ENCODE measurements at places on chromosomes 1 and 21.

DNA sequence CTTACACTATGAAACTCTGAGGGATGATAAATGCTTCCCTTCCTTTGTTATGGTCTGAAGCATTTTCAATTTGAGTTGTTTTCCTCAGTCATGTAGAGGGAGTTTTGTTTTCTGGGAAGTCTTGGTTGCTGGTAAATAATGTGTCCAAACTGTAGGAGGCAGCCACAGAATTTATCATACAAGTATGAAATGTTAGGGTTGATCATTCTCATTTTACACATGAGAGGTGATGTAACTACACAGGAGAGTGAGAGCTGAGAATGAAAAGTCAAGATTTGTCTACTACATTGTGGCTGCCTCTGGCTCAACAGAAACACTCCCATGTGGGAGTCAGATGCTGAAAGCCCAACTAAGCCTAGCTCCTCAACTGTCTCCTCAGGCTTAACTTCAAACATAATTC, 182.5 kb upstream of the SGIP1 start:
- no peak overlapping the region for H3K27ac ChIP-seq
- no peaks in the 10 kb centered on the region for H3K36me3 ChIP-seq
- no peaks in the 10 kb centered on the region for H3K4me1 ChIP-seq
- H3K27me3 ChIP-seq, result peaks cover 6% of the 10 kb centered on the region
- no peak for DNase-seq
- no peak overlapping the region for H3K4me3 ChIP-seq

- no peaks in the 10 kb centered on the region for H3K36me3 ChIP-seq
- H3K4me1 ChIP-seq, result no peaks in the 10 kb centered on the region
These were observed 15.2 kb downstream of the SYNJ1 start for GRCh38 chr21:32712641-32713040.

DNA sequence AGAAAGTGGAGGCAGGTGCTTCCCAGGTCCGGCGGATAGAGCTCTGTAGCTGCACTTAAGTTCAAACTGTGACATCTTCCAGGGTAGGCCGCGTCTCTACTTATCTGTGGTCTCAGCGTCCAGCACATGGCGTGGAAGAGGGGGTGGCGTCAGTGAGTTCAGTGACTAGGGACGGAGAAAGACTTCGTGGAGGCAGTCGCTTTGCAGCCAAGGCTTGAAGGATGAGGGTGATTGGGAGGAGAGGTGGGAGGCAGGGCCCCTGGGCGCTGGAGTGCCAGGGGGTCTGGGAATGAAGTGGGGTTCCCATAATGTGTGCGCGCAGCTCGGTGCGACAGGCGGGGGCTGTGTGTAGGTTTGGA, 444 bp upstream of the AGO1 start:
- no peaks in the 10 kb centered on the region for H3K27me3 ChIP-seq
- H3K4me1 ChIP-seq, result no peaks in the 10 kb centered on the region
- no peak overlapping the region for H3K4me3 ChIP-seq
- H3K27ac ChIP-seq, result no peak overlapping the region

DNA sequence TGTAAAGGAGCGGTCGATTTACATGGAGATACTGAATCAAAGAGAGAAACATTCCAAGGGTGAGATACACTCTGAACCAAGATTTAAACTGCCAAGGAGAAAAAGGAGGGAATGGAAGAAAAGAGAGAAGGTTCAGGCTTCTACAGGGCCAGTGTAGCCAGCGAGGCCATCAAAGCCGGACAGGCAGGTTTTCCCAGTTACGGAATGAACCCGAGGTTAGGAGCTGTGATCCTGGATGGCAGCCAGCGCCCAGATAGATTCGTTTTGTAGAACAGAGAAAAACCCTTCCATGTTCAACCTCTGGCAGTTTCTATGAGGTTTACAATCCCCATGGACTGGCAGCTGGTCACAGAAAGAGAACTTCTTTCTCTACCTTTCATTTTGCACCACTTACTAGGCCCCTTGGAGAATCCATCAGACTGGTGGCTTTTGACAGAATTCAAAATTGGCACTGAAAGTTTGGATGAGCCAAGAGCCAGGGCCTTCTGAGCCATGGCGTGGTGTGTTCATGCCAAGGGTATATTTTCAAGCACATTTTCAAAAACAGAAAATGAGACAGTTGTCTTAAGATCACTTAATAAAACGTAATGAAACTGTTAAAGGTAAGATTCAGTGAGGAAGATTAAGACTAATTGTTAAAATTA, 171.5 kb downstream of the RUNX1 start:
- peak overlapping the region; percentile 3 for H3K27ac ChIP-seq
- H3K36me3 ChIP-seq, result peaks cover 63% of the 10 kb centered on the region
- peaks cover 43% of the 10 kb centered on the region for H3K4me1 ChIP-seq
- no peak for DNase-seq
- no peak overlapping the region for H3K4me3 ChIP-seq
- no peaks in the 10 kb centered on the region for H3K27me3 ChIP-seq

DNA sequence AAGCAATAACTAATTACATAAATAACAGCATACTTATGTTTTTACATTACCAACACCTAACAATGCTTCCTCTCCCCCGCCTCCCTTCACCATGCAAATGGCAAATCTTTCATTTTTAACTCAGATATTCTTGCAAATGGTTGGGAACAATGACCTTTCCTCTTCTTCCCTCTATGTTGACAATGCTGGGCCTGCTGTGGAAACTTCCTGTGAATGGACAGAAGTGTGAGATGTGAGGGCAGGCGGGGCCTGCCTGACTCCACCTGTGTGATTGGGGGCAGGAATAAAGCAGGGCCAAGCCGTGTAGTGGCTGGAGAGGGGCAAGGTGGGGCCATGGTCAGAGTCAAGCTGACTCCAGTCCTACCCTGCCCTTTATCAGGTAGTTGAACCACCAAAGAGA, 289.6 kb downstream of the RPS6KC1 start:
- H3K27ac ChIP-seq, result no peak overlapping the region
- DNase-seq, result no peak
- no peaks in the 10 kb centered on the region for H3K36me3 ChIP-seq
- no peaks in the 10 kb centered on the region for H3K27me3 ChIP-seq

- no peak overlapping the region for H3K4me3 ChIP-seq
- no peak for DNase-seq
- no peaks in the 10 kb centered on the region for H3K36me3 ChIP-seq
These were observed 17.2 kb upstream of the CXADR start for GRCh38 chr21:17495680-17496079.
